ENCODE measurements at places on chromosomes 5 and 9.

- DNase-seq, result no peak
Measured at GRCh38 chr5:87051502-87052113, 216.1 kb upstream of the RASA1 start.

DNA sequence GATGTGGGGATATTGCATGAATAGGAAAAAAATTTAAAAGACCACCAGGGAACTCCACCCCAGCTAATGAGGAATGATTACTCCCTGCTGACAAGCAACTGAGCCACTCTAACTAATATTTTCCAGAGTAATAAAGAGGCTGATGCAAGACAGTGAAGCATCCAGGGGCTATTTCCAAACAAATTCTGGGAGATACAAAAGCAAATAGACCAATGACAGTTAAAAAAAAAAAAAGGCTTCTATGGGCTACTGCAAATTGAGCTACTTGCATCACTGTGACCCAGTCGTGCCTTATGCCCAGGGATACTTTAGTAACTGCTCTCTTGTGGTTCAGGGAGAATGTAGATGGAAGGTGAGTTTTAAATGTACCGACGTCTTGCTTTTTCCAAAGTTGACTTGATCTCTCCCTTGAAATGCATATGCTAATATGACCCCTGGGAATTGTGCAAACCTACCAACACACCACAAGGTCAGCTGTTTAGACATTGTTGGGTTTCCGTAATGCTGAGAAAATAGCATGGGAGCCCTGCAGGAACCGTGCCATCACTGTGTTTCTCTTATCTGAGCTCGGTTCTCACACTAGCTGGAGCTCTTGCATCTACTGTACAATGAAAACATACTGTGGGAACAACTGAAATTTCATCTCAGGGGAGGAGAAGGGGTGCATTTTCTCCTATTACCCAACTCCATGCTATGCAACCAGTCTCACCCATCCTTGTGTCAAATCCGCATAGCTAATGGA lies 250.6 kb upstream of the MAP3K1 start:
- DNase-seq, result no peak

DNA sequence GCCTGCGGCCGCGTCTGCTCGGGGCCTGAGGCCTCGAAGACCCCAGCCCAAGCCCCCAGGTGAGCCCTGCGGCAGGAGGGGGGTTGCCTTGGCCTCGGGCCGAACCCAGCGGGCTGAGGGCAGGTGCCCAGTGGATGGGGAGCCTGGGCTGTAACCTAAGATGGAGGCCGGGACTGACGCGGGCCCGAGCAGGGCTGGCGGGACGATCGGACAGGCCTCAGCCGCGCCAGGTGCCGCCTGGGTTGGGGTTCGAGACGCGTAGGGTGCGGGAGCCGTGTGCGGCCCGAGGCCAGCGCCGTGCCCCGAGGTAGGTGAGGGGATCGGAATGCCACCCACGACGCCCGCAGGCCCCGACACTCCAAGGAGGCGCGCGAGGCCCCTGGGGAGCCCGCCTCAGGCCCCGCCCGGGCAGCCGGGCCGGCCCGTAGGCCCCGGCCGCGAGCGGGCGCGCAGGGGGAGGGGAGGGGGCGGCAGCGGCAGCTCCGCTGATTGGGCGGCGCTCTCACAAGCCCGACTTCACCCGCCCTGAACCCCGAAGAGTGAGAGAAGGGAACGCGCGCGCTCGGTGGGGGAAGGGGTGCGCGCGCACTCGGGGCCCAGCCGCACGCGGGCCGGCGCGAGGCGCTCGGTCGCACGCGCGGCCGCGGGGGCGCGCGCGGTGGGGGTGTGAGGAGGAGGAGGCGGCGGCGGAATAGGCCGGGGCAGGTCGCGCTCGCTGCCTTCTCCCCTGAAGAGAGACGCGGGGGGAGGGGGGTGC lies at the start of gene NSD1:
Gene NSD1 (plus strand): TSS at position 678 of the 757 bp plus-strand sequence. CDS start 1,331 bp downstream, outside the sequence.
- peak; percentile 78 for DNase-seq

DNA sequence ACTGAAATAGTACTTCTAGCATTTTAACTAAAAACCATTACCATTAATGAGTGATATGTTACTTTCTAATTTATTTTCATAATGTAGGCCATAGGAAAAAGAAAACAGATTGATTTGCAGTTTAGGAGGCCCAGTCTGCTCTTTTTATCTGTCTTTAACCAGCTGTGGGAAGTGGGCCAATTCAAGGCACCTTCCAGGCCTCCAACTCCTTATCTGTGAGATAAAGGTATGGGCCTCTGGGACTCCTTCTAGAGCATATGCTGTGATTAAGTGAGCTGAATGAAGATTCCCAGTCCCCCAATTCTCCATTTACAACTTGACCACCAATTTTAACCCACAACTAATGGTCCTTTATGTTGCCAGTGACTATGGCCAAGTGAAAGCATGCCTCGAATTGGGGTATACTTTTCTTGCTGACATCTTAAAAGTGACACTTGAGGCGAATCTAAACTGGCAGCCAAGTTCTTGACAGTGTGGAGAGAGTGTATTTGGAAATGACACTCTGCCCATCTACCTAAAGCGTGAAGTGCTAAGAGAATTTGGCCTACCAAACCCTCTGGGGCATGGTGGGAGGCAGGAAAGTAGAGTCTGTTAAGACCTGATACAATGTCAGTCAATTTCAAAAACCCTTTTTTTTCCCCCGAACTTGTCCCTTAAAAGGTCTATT lies 88.3 kb downstream of the PIK3R1 start:
- DNase-seq, result no peak

GRCh38 chr5:113678924-113679575 lies 165.6 kb downstream of the YTHDC2 start:
- no peak for DNase-seq

DNA sequence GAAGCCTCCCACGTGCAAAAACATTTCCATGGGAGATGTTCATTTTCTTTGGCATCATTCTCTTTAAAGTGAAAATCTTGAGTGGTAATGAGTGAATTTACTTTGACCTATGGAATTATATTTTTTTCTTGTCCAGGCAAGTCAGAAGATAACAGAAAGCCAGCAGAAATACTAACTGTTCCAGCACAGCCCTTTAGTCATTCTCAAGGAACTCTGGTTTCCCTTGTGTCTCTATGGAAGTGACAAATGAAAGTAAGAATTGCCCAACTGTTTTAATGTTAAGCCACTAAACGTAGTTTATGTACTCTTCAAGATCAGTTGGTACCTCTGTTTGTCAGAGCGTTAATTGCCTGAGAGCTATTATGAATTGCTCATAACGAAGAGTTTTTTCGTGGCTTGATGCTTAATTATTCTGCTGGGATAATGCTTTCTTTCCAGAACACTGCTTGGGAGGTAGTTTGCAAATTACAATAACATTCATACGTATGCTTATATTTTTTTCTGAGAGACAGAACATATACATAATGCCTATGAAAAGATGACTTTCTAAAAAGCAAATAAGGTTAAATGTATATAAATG lies 84.5 kb upstream of the CER1 start:
- DNase-seq, result no peak

GRCh38 chr5:140322751-140323731 lies 20.1 kb upstream of the PFDN1 start:
- DNase-seq, result no peak

GRCh38 chr9:137126786-137127185 lies 12.2 kb upstream of the GRIN1 start:
- DNase-seq, result no peak

GRCh38 chr9:83596899-83597504 lies 25.9 kb upstream of the IDNK start:
- peak; percentile 10 for DNase-seq

- DNase-seq, result no peak
Measured at GRCh38 chr5:98637557-98637956, 135.9 kb upstream of the RGMB start.

- no peak for DNase-seq
Measured at GRCh38 chr5:169287529-169287928, 13.4 kb downstream of the SLIT3 start.

- DNase-seq, result no peak
Measured at GRCh38 chr5:6396043-6396442, 17.7 kb upstream of the MED10 start.

- peak; percentile 37 for DNase-seq
Measured at GRCh38 chr9:91419222-91420191, 4.1 kb downstream of the NFIL3 start.

- DNase-seq, result no peak
Measured at GRCh38 chr9:74817281-74817810, 70.4 kb downstream of the TRPM6 start.

- DNase-seq, result no peak
Measured at GRCh38 chr9:113426701-113427100, 16.2 kb downstream of the C9orf43 start.

- no peak for DNase-seq
Measured at GRCh38 chr5:14071433-14071832, 71.7 kb upstream of the TRIO start.

- no peak for DNase-seq
Measured at GRCh38 chr5:98836175-98836574, 62.7 kb downstream of the RGMB start.

DNA sequence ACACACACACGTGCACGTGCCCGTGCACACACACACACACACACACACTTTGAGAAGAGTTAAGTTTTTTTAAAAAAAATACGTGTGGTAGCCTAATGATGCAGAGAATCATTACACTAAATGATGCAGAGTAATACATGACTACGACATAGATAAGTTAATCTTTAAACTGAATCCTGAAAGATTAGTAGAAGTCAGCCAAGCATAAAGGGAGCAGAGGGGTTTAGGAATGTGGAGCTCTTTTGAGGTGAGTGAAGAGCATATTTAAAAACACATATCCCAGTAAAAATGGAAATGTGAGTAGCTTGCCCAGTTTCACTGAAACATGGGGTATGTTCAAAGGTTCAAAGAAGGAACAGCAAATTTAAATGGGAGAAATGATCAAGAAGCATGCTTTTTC lies 61.3 kb upstream of the TYRP1 start:
- DNase-seq, result no peak

DNA sequence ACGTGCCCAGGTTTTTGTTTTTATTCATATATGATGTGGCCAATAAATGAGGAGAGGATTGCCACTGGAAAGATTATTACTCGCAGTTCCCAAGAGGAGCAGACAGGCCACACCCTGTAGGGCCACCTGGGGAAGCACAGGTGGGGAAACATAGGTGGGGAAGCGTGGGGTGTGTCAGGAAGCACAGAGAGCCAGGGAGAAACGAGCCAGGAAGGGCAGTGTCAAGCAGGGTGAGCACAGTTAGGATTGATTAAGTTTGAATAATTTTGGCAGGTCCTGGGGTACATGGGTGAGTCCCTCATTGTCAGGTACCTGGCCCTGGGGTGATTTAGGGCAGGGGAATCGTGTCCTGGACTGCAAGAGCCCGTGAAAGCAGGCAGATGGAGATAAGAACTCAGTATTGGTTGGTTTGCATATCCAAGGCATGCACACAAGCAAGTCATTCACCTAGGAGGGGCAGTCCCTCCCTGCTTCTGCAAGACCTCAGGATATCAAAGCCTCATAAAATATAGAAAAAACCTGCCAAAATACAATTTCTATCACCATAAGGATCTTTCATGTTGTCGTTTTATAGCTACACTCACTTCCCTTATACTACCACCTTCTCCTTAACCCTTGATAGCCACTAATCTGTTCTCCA lies 22.4 kb downstream of the MVB12B start:
- DNase-seq, result no peak

- no peak for DNase-seq
Measured at GRCh38 chr9:136765041-136765440, 723 bp upstream of the LCN15 start.

DNA sequence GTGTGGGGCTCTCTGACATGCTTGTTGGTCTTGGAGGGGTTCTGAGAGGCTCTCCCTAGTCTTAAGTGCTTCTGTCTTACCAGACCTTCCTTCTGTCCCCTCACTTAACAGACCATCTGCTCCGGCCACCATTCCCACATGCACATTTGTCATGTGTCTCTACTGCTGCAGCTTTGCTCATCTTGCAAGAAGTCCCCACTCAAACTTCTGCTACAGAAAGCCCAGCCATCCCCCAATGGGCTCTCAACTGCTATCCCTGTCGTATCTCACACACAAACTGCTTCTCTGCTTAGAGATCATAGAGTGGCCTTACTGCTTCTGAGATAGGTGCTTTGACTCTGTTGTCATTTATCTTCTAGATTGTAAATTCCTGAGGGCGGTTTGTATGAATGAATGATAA lies 69.4 kb downstream of the NUP214 start:
- DNase-seq, result no peak

DNA sequence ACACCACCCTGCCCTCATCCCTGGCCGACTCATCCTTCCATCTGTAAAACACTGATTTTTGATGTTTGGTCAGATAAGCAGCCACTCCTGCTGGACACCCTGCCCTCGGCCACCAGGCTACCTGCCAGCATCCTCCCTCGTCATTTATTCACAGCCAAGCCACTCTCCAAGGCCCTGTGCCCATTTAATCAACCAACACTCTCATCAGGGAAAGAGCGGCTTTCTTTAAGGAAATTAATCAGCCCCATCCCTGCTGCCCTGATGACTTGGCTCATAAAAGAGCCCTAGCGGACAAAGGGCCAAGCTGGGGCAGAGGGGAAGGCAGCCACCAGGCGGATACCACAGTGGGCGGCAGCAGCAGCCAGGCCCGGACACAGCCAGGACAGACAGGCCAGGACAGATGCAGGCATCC lies 52.4 kb downstream of the GOLM1 start:
- DNase-seq, result no peak

DNA sequence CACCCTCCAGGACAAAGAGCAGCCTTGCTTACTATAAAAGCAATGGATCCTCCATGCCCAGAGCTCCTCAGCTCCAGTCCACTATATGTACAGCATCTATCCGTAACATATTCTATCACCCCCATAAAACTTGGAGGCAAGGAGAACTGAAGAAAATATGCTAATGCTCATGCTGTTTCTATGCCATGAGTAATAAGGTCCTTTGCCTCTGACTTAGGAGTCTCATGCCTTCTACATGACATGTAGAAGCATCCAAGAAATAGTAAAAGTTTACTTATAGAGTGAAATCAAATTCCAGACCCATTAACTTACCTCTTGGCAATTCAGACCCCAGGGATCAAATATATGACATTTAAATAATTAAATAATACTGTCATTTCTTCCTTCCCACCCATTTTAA lies 33.7 kb downstream of the SSBP2 start:
- DNase-seq, result no peak

- DNase-seq, result no peak
Measured at GRCh38 chr9:95783426-95783975, 92.0 kb upstream of the ERCC6L2 start.

DNA sequence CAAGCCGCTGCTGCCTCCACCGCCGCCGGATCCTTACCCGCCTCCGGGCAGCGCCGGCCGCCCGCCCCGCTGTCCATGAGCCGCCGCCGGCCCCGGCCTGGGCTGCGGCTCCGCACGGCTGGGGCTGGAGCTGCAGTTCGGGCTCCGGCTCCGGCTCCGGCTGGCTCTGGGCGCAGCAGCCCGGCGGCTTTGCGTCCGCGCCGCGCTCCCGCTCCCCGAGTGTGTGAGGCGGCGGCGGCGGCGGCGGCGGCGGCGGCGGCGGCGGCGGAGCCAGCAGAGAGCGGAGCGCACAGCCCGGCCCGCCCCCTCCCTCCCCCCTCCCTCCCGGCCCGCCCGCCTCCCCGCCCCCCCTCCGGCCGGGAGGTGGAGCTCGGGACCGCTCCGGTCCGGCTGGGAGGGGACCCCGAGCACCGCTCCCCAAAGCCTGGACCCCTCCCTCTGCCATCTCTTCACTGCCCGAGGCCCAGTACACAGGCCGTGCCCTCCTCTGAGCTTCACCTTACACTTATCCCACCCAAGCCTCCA lies at the start of gene PCDH1:
Gene PCDH1 (minus strand): TSS at position 225 of the 525 bp plus-strand sequence. CDS start 148 bp downstream, at position 77.
- no peak for DNase-seq
